ENCODE measurements at places on chromosomes 7 and 10. TPM values are rescaled to one million over a fixed set of nuclear protein-coding genes. Genes with fewer than 3 reads are reported as not detected.
A peak's percentile ranks its signal among the peaks of the same experiment; 100 is the strongest.

MLXIPL gene
- 2.9 TPM for polyA plus RNA-seq

H2BK1 gene
- not detected for polyA plus RNA-seq

HOGA1 gene
- polyA plus RNA-seq, result 4.0 TPM

SORCS1 gene
- 18.1 TPM for polyA plus RNA-seq

SEM1 gene
- 136 TPM for polyA plus RNA-seq

SLC13A4 gene
- 161 TPM for polyA plus RNA-seq

NUP42 gene
- 57.5 TPM for polyA plus RNA-seq

SEMA3E gene
- 2.8 TPM for polyA plus RNA-seq

SH2D4B gene
- 0.35 TPM for polyA plus RNA-seq

LRIT1 gene
- not detected for polyA plus RNA-seq

SRPK2 gene
- 140 TPM for polyA plus RNA-seq

INTS15 gene
- 57.0 TPM for polyA plus RNA-seq

- H3K27me3 ChIP-seq, result no peaks in the 10 kb centered on the region
- H3K36me3 ChIP-seq, result peaks cover 6% of the 10 kb centered on the region
- no peak for DNase-seq
- H3K4me3 ChIP-seq, result no peak overlapping the region
- H3K27ac ChIP-seq, result no peak overlapping the region
Observed at GRCh38 chr10:11186374-11186773, 168.7 kb downstream of the CELF2 start.

- H3K27ac ChIP-seq, result no peak overlapping the region
- no peak overlapping the region for H3K4me3 ChIP-seq
- H3K27me3 ChIP-seq, result no peaks in the 10 kb centered on the region
- no peak for DNase-seq
Observed at GRCh38 chr10:91536111-91536510, 96.8 kb downstream of the PPP1R3C start.

DNA sequence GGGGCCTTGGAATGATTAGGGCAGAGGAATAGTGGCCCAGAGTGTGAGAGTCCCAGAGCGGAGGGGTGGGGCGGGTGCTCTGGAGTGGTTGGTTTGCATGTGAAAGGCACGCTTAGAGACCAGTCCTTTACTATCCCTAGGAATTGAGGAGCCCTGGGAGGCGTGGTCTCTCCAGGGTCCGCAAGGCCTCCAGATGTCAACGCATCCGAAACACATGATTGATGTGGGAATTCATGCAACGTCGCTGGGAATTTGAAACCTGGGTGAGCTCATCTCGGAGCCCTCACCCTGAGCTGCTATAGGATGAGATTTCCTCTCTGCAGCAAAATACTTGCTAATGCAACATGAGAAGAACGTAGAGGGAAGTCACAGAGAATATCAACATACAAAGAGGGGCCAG is 51.2 kb downstream of the NPTX2 start:
- H3K4me3 ChIP-seq, result no peak overlapping the region
- H3K36me3 ChIP-seq, result no peaks in the 10 kb centered on the region
- H3K27me3 ChIP-seq, result no peaks in the 10 kb centered on the region
- no peak for DNase-seq
- peaks cover 10% of the 10 kb centered on the region for H3K4me1 ChIP-seq

DNA sequence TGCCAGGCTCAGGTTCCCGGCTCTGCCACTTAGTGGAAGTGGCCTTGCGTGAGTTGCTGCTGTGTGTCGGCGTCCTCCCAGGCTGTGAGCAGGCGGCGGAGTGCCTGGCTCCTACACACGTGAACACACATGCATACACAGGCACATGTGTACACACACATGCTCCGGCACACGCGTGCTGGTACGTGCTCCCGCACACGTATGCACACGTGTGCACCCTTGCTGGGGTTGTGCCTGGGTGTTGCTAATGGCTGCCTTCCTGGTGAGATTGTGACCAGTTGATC is 107.6 kb downstream of the INPP5A start:
- peaks cover 23% of the 10 kb centered on the region for H3K4me1 ChIP-seq
- H3K4me3 ChIP-seq, result no peak overlapping the region
- no peak overlapping the region for H3K27ac ChIP-seq
- H3K36me3 ChIP-seq, result peaks cover 40% of the 10 kb centered on the region

GRCh38 chr7:87059525-87060287 is at the start of gene ELAPOR2:
TSS of gene ELAPOR2 (minus strand) at chr7:87059654. CDS start at chr7:87059513, 141 bp downstream.
- H3K27me3 ChIP-seq, result no peaks in the 10 kb centered on the region
- peak; percentile 79 for DNase-seq
- H3K4me1 ChIP-seq, result peaks cover 7% of the 10 kb centered on the region
- H3K27ac ChIP-seq, result peak within 1 kb of the TSS; percentile 71
- H3K36me3 ChIP-seq, result no peaks in the 10 kb centered on the region

- H3K36me3 ChIP-seq, result no peaks in the 10 kb centered on the region
- H3K27me3 ChIP-seq, result no peaks in the 10 kb centered on the region
- H3K27ac ChIP-seq, result no peak overlapping the region
- DNase-seq, result peak; percentile 40
- H3K4me3 ChIP-seq, result no peak overlapping the region
Observed at GRCh38 chr10:20858292-20859124, 38.6 kb downstream of the NEBL start.

- no peaks in the 10 kb centered on the region for H3K4me1 ChIP-seq
- no peak overlapping the region for H3K27ac ChIP-seq
- no peaks in the 10 kb centered on the region for H3K27me3 ChIP-seq
- no peak for DNase-seq
- H3K36me3 ChIP-seq, result no peaks in the 10 kb centered on the region
Observed at GRCh38 chr10:32372000-32372875, 25.3 kb upstream of the EPC1 start.

DNA sequence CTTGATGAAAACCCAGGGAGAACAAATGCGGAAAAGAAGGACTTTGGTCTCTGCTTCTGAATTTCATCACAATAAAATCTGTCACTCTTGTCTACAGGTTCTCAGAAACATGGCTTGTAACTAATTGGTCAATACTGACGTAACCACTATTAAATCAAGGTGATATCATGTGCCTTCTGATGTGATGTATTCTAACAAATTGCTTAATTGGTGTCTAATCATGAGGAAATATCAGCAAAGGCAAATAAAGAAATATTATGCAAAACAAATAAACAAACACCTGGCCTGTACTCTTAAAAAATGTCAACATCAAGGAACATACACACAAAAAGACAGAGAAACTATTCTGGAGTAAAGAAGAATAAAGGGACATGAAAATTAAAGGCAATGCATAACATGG is 1165.0 kb downstream of the NXPH1 start:
- H3K27me3 ChIP-seq, result no peaks in the 10 kb centered on the region
- no peak overlapping the region for H3K27ac ChIP-seq
- no peaks in the 10 kb centered on the region for H3K36me3 ChIP-seq

GRCh38 chr10:97497572-97498075 is 598 bp downstream of the MMS19 start:
- peak overlapping the region; percentile 100 for H3K4me3 ChIP-seq
- H3K27me3 ChIP-seq, result peaks cover 11% of the 10 kb centered on the region
- peak overlapping the region; percentile 96 for H3K27ac ChIP-seq
- H3K4me1 ChIP-seq, result peaks cover 35% of the 10 kb centered on the region
- DNase-seq, result peak; percentile 87

DNA sequence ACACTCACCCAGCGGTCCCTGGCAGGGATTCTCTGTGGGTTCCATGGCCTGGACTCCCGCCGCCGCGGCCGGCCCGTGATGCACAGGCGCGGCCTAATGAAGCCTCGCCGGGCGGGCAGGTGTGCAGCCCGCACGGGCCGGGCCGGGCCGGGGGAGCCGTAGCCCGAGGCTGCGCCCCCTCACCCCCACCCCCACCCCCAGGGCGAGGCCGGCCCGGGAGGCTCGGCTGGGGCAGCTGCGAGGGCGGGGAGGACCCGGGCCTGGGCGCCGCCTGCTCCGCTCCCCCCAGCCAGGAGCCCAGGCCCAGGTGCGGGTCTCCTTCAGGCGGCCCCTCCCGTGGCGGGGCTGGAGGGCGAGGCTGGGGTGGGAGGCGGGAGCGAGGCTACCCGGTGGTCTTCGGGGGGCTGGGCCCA is at the start of gene NOBOX:
Gene NOBOX, minus strand, starts transcription at position 45 of the 413 bp plus-strand sequence.
- no peak within 1 kb of the TSS for H3K4me3 ChIP-seq
- no peaks in the 10 kb centered on the region for H3K27me3 ChIP-seq
- no peak within 1 kb of the TSS for H3K27ac ChIP-seq
- H3K36me3 ChIP-seq, result no peaks in the 10 kb centered on the region
- DNase-seq, result no peak
- no peaks in the 10 kb centered on the region for H3K4me1 ChIP-seq

DNA sequence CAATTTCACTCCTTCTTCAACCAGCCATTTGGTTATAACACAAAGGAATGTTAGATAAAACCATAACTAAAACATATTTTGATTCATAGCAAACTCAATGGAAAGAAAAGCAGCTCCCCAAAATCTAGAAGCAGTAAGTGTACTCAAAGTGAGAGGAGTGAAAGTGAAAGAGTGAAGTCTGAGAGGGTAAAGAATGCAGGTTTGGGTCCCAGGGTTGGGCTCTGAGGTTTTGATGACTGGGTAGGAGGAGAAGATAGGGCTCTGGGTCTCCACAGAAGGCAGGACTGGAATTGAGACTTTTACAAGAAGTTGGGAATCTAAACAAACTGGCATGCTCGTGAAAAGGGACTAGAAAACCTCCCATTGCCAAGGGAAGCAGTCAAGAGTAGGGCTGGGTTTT is 85.4 kb upstream of the RSU1 start:
- no peak overlapping the region for H3K27ac ChIP-seq
- no peaks in the 10 kb centered on the region for H3K36me3 ChIP-seq
- H3K4me3 ChIP-seq, result no peak overlapping the region
- no peaks in the 10 kb centered on the region for H3K4me1 ChIP-seq
- DNase-seq, result no peak

- no peaks in the 10 kb centered on the region for H3K27me3 ChIP-seq
- H3K4me1 ChIP-seq, result peaks cover 13% of the 10 kb centered on the region
- peaks cover 6% of the 10 kb centered on the region for H3K36me3 ChIP-seq
Observed at GRCh38 chr10:14084875-14085274, 245.8 kb downstream of the FRMD4A start.

- DNase-seq, result no peak
- no peaks in the 10 kb centered on the region for H3K36me3 ChIP-seq
- no peak overlapping the region for H3K4me3 ChIP-seq
Observed at GRCh38 chr10:73079779-73080541, 16.7 kb downstream of the P4HA1 start.

DNA sequence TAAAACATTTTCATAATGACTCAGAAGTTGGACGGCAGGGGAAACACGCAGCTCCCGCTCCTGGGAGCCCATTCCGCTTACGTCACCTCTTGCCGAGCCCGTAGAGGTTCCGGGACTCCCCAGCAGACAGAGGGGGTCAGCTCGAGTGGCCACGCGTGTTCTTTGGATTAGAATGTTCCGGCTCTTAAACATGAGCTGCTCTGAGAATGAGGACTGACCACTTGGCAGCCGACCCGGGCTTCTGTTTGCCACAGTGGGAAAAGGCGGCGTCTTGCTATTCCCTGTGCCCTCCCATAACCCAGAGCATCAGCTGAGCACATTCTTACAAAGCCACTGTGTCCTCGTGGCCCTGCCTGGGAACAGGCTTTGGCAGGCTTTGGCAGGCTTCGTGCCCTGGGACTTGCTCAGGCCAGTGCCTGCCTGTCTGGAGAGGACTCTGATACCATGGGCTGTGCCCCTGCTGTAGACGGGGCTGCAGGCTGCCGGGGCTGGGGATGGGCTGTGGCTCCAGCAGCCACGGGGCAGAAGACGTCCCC is 40.1 kb downstream of the PFKP start:
- H3K27ac ChIP-seq, result peak overlapping the region; percentile 71
- peak; percentile 51 for DNase-seq
- peaks cover 73% of the 10 kb centered on the region for H3K36me3 ChIP-seq
- peaks cover 39% of the 10 kb centered on the region for H3K4me1 ChIP-seq

- H3K36me3 ChIP-seq, result no peaks in the 10 kb centered on the region
- H3K4me1 ChIP-seq, result peaks cover 13% of the 10 kb centered on the region
- no peak overlapping the region for H3K4me3 ChIP-seq
Observed at GRCh38 chr10:75066271-75066670, 45.2 kb upstream of the SAMD8 start.

- H3K36me3 ChIP-seq, result peaks cover 20% of the 10 kb centered on the region
- no peaks in the 10 kb centered on the region for H3K27me3 ChIP-seq
- no peak for DNase-seq
- no peaks in the 10 kb centered on the region for H3K4me1 ChIP-seq
- H3K4me3 ChIP-seq, result no peak overlapping the region
- no peak overlapping the region for H3K27ac ChIP-seq
Observed at GRCh38 chr10:67978749-67979148, 94.3 kb downstream of the SIRT1 start.

- no peaks in the 10 kb centered on the region for H3K27me3 ChIP-seq
- H3K36me3 ChIP-seq, result peaks cover 40% of the 10 kb centered on the region
- no peak overlapping the region for H3K4me3 ChIP-seq
- no peak for DNase-seq
- H3K4me1 ChIP-seq, result peaks cover 17% of the 10 kb centered on the region
Observed at GRCh38 chr7:6395898-6396595, 51.7 kb downstream of the DAGLB start.

- no peak for DNase-seq
- H3K4me1 ChIP-seq, result peaks cover 7% of the 10 kb centered on the region
- no peak overlapping the region for H3K27ac ChIP-seq
Observed at GRCh38 chr10:99927721-99928280, 81.9 kb downstream of the DNMBP start.

DNA sequence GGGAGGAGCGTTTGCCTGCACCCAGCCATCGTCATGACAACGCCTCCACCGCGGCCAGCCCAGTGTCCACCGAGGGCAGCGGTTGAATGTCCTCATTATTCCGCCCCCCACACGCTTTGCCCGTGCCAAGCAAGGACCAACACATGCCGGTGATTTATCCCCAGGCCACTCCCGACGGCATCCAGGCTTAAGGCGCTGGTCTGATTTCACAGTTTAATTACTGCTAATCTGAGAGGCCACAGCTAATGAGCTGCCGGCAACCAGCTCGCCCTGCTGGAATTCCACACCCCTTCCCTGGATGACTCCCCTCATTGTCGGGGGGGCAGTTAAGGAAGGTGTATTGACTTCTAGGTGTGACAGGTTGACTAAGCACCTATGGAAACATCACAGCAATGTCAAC is 432.3 kb downstream of the DNAJB6 start:
- no peak for DNase-seq

DNA sequence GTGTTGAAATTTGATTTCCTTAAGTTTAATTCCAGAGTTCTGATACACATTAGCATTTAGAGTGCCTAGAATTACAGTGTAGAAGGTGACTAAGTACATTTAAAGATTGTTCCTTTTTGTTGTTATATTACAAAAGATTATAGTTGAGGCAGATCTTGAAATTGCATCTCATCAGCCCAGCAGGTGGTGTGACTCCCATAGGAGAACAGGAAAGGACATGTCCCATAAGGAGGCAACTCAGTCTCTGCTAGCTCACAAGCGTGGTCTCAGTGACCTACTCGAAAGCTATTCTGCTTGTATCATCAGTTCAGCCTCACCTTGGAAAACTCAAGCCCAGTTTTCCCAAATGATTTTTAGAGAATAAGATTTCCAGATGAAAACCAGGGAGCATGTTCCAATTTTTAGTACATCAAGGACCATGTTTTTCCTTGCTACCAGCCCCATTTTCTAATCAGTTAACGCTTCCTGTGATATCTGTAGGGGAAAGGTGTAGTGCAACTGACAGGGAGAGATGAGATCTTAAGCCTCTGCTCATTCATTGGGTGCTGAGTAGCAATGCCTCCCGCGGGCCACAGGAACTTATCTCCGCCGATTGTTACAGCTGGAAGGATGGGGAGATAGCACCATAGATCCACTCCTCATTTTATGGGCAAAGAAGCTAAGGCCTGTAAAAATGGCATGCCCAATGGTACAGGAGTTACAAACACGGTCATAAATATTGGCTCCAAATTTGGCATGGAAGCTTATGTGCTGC is 1.1 kb upstream of the GNAI1 start:
- no peaks in the 10 kb centered on the region for H3K36me3 ChIP-seq
- no peak overlapping the region for H3K27ac ChIP-seq
- H3K27me3 ChIP-seq, result no peaks in the 10 kb centered on the region
- no peak for DNase-seq
- H3K4me3 ChIP-seq, result no peak overlapping the region
- peaks cover 10% of the 10 kb centered on the region for H3K4me1 ChIP-seq

GRCh38 chr7:2751086-2751485 is 63.1 kb downstream of the AMZ1 start:
- no peaks in the 10 kb centered on the region for H3K27me3 ChIP-seq
- H3K4me3 ChIP-seq, result no peak overlapping the region
- H3K4me1 ChIP-seq, result no peaks in the 10 kb centered on the region
- H3K27ac ChIP-seq, result no peak overlapping the region
- no peaks in the 10 kb centered on the region for H3K36me3 ChIP-seq
